ENCODE measurements at places on chromosomes 5 and 9.
A peak's percentile ranks its signal among the peaks of the same experiment; 100 is the strongest.

- DNase-seq, result peak; percentile 52
These were observed 101.1 kb downstream of the FGF18 start for GRCh38 chr5:171520300-171521174.

- no peak for DNase-seq
These were observed 423.0 kb downstream of the DIRAS2 start for GRCh38 chr9:90219548-90220118.

GRCh38 chr9:120872791-120873502, 4.0 kb downstream of the PHF19 start:
- no peak for DNase-seq

GRCh38 chr5:179304466-179304865, 40.8 kb downstream of the ADAMTS2 start:
- no peak for DNase-seq

- no peak for DNase-seq
These were observed 584 bp upstream of the PIP5K1B start for GRCh38 chr9:68704498-68704813.

- DNase-seq, result no peak
These were observed 7.3 kb downstream of the CDC26 start for GRCh38 chr9:113267911-113268566.
